SJSA1 (cell line): ENCODE measurements at places on chromosomes 4 and X. TPM values are rescaled to one million over a fixed set of nuclear protein-coding genes. Genes with fewer than 3 reads are reported as not detected.

GRCh38 chr4:177222781-177223180 is 86.9 kb upstream of the NEIL3 start:
- DNase-seq, result no peak

Gene TNIP3
- 0.47 TPM in 1 of 2 replicates, not detected in the other for total RNA-seq

- DNase-seq, result no peak
These were observed 92.2 kb downstream of the MID1IP1 start for GRCh38 chrX:38893441-38893840.

Gene CPE
- total RNA-seq, result 15.2 and 21.6 TPM in 2 replicates

Gene COQ2
- total RNA-seq, result 28.4 and 37.5 TPM in 2 replicates

Gene BCAP31
- 188 and 249 TPM in 2 replicates for total RNA-seq

GRCh38 chr4:153421941-153422340 is 44.2 kb upstream of the TMEM131L start:
- no peak for DNase-seq

- no peak for DNase-seq
These were observed 116.7 kb upstream of the HSD17B10 start for GRCh38 chrX:53550756-53551463.

GRCh38 chr4:140705625-140706275 is 50.4 kb downstream of the TBC1D9 start:
- DNase-seq, result no peak

Gene CLDN34
- not detected in 2 replicates for total RNA-seq

DNA sequence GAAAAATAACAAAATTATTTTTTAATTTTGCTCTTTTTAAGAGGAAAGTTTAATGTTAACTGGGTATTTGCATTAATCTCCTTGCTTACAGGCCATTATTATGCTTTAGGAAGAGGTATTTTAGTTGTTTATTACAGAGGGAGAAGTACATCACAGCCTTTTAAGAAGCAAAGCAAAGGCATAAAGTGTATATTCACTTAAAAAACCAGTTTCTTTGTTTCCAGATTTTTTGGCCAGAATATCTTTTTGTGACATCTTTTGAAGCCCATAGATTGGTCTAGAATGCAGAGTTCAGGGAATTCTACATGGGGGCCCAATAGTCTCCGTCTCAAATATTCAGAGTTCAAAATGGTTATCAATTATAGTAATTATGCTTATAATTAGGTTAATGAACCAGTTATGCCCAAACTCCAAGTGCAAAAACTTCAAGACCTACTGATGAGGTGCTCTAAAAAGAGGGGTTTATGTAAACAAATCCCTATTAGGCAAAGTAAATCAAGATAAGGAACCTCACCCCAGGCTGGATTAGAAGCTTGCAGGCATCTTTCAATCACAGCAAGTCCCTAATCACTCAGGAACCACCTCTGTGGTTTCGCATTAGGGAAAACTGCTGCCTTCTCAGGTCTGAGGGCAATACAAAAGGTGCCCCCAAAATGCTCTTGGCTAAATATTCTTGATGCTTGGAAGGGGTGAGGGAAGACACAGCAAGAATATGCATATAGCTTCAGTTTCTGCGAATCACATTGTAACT is 1.4 kb downstream of the CXXC4 start:
- no peak for DNase-seq

DNA sequence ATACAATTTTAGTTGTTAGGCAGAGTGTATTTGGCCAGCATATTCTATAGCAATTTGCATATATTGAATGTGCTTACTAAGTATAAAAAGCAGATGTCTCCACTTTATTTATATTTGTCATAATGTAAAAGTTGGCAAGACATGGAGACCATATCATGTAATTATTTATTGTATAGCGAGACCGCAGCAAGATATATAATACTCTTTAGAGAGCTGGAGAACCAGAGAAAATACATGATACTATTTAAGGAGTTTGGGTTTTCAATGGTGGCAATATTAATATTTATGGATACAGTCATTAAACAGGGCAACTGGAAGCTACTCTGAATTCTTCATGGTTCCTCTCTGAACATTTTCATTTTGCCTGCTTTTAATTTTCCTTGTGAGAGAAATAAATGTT is 35.0 kb downstream of the INTU start:
- no peak for DNase-seq

GRCh38 chrX:66756717-66757116 is 117.8 kb upstream of the EDA2R start:
- no peak for DNase-seq
